ENCODE measurements at places on chromosomes 12 and 14. TPM values are rescaled to one million over a fixed set of nuclear protein-coding genes. Genes with fewer than 3 reads are reported as not detected.
A peak's percentile ranks its signal among the peaks of the same experiment; 100 is the strongest.

- peak; percentile 89 for DNase-seq
Observed at GRCh38 chr12:124490584-124491305, 76.7 kb downstream of the NCOR2 start.

GRCh38 chr12:54240971-54241588 is 38.8 kb downstream of the CBX5 start:
- DNase-seq = no peak

- no peak for DNase-seq
Observed at GRCh38 chr12:12491606-12492005, 71.1 kb downstream of the DUSP16 start.

DNA sequence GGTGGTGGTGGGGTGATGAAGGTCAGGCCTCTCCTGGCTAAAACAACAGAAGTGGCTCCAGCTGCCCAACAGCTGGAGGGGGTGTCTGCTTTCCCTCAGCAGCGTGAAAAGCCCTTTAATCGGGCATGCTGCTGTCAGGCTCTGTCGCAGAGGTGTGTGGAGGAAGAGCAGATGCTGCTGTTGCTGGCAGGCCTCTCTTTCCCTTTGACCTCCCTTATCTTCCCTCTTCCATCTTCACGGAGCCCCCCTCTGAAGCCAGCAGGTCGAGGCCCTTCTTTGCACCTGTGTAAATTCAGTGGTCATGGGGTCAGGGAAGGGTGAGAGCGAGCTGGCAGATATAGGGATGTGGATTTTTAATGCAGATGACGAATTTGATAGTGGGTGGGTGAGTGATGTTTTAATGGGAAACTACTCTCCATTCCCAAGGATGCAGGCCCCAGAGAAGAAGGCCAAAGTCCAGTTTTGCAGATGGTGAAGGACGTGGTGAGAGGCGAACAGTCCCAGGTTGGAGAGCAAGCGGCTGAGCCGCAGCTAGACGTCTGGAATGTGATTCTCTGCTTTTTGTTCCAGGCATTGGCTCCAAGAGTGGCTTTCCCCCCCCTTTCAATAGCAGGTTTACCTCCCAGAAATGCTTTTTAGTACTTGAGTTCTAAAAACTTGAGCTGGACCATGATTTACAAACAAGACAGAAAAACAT is 64.0 kb downstream of the SMOC1 start:
- DNase-seq = no peak

CPM gene
- 5.0 TPM for total RNA-seq

RASSF8 gene
- 28.3 TPM for total RNA-seq

SERPINA3 gene
- total RNA-seq = 2.5 TPM

HOXC9 gene
- total RNA-seq = not detected

Measured in heart right ventricle (tissue), 16 donors.